Activated T-helper 1 cell treated with anti-CD3 and anti-CD28 coated beads, Interleukin-2, amount 50 U/mL, for 16 hours (primary cell): ENCODE measurements at places on chromosomes 3 and 15.

- no peak for DNase-seq
Observed at GRCh38 chr3:148943506-148944205, 47.7 kb upstream of the GYG1 start.

- no peak for DNase-seq
Observed at GRCh38 chr3:131553495-131554247, 50.9 kb upstream of the MRPL3 start.

- no peak for DNase-seq
Observed at GRCh38 chr15:95269242-95270183, 1038.2 kb downstream of the MCTP2 start.

DNA sequence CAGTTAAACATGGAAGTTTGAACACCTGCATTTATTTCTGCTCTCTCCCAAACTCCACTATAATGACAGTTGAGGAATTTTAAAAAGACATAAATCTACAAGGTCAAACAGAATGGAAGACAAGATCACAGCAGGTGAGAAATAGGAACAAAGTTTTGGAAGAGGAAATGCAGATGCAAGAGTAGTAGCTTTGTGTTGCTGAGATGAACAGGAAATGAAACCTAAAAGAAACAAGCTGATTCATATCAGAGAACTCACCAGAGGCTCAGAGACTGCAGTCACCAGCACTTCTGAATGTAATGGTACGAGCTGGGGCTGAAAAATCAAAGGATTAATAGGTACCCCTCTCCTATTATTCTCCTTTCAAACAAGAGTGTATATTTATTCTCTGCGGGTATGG lies 459.9 kb downstream of the RAP2B start:
- no peak for DNase-seq

- DNase-seq, result no peak
Observed at GRCh38 chr3:55454611-55455010, 32.5 kb downstream of the WNT5A start.

DNA sequence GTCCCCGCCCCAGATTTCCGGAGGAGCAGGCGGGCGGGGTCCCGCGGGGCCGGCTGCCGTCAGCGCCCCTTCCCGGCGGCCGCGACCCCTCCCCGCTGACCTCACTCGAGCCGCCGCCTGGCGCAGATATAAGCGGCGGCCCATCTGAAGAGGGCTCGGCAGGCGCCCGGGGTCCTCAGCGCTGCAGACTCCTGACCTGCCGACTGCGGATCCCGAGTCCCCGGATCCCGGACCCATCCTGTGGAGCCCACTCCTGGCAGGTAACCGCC lies at the start of gene TRH:
Gene TRH (plus strand): TSS at position 157 of the 269 bp plus-strand sequence. CDS start 1,097 bp downstream, outside the sequence.
- no peak for DNase-seq

DNA sequence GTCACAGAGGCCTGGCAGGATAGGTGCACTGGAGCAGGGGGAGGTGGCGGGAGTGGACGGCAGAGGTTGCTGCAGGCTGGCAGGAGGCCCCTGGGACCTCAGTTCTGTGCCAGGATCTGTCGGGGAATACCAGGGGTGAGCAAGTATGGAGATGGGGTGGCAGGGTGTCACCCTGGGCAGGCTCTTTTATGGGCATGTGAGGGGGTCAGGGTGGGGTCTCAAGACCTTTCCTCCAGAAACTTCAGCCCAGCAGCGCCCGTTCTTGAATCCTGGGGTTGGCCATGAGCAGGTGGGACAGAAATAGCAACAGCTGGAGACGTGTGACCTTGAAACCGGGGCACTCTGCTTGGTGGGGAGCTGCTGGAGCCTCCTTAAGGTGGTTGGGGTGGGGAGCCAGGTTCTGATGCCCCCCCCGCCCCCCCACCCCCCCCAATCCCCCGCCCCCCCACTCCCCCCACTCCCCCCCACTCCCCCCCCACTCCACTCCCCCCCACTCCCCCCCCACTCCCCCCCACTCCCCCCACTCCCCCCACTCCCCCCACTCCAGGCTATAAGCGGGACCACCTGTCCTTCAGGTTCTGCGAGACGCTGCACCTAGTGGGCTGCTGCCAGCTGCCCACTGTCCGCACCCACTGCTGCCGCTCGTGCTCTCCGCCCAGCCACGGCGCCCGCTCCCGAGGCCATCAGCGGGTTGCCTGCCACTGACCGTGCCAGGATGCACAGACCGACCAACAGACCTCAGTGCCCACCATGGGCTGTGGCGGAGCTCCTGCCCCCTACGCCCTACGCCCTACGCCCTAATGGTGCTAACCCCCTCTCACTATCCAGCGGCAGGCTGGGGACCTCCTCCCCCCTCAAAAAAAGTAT lies 84.9 kb downstream of the TBC1D2B start:
- DNase-seq, result no peak

DNA sequence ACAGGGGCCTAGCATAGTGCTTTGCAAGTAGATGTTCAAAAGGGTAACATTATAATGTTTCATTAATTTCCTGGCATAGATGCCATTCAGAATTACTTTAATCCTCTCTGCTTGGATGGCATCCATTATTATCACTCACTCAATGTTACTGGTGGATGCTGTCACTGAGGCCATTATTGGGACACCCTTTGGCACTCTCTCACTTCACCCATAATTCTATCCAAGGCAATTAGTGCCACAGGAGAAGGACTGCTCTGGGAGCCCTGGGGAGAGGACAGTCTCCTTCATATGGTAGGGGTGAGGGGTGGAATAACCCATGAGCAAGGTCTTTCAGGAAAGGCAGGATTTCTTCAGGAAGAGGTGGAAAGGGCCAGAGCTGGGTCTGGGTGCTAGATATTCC lies 28.7 kb upstream of the SLC28A1 start:
- no peak for DNase-seq

GRCh38 chr3:86234506-86235254 lies 756.3 kb downstream of the VGLL3 start:
- no peak for DNase-seq

GRCh38 chr15:78739996-78740903 lies 71.0 kb downstream of the ADAMTS7 start:
- DNase-seq, result no peak

- no peak for DNase-seq
Observed at GRCh38 chr15:72936237-72936636, 116.0 kb upstream of the NEO1 start.

DNA sequence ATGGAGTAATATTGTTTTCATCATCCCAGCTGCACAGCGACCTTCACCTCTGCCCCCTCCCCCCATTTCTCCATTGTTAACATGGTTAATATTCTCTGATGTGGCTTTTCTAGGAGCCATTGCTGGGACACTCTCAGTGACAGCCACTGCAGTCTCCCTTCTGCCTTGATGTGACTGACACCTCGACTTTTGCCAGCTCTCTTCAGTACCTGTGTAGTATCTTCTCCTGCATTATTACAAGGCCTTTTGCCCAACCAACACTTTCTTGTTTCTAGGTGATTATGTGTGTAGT lies 179.8 kb downstream of the CLSTN2 start:
- DNase-seq, result no peak

GRCh38 chr3:169695031-169695430 lies 31.5 kb upstream of the MECOM start:
- DNase-seq, result no peak

- DNase-seq, result no peak
Observed at GRCh38 chr15:90344662-90345061, 7.4 kb upstream of the ZNF774 start.

DNA sequence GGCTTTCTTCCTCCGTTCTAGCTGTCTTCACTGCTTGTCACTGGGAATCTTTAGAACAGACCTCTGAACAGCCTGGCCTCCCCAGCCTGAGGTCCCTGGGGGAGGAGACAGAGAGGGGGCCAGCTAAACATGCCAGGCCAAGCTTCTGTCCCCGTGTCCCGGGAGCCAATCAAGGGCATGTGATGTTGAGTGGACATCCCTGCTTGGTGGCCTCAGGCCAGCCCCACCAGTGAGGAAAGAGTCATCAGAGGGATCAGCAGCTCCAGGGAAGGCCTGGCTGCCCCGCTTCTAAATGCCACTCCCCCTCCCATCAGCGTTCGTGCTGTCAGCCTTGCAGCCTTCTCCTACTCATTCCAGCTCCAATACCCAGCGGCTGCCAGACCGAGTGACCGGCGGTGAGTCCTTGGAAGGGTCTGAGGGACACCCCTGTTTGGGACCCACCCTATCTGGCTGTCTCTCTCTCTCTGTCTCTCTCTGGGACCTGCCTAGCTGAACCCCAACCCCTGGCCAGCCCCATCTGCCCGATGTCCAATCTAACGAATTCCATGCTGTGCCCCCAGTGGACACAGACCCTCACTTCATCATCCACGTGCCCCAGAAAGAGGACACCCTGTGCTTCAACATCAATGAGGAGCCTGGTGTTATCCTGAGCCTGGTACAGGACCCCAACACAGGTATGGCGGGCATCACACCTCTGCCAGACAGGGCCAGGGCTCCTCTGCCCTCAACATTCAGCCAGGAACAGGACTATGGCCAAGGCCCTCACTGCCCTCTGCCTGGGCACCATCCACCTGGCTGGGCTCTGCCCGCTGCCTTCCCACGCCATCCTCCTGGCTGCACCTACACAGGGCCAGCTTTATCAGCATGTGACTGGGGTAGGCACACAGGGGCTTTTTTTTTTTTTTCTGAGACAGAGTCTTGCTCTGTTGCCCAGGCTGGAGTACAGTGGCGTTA lies 6.6 kb upstream of the ITIH3 start:
- DNase-seq, result no peak

- no peak for DNase-seq
Observed at GRCh38 chr3:155682426-155683343, 62.2 kb downstream of the PLCH1 start.

DNA sequence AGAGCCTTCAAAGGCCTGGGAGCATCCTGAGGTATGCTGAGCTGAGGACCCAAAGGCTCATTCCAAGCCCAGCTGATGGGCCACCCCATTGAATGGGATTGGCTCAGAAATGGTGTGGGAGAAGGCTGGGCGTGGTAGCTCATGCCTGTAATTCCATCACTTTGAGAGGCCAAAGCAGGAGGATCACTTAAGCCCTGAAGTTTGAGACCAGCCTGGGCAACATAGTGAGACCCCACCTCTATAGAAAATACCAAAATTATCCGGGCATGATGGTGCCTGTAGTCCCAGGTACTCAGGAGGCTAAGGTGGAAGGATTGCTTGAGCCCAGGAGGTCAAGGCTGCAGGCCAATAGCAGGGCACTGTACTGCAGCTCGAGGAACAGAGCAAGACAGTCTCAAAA lies 43.8 kb upstream of the ADAMTSL3 start:
- no peak for DNase-seq

DNA sequence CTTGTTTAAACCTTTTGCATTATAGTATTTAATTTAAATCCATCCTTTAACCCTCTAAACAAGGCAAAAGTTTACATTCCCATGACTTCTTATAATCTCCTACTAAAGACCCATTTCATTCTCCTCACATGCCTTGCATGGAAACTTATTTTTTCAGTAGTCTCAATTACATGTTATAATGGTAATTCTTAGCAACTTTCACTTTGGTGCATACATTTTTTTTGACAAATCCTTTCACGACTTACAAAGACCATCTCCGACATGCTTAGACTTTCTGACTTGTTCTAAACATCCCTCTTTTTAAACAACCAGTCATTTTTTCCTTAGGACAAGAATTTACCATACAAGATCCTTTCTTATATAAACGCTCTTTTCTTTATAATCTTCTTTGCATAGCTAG lies 615.4 kb upstream of the GBE1 start:
- no peak for DNase-seq

DNA sequence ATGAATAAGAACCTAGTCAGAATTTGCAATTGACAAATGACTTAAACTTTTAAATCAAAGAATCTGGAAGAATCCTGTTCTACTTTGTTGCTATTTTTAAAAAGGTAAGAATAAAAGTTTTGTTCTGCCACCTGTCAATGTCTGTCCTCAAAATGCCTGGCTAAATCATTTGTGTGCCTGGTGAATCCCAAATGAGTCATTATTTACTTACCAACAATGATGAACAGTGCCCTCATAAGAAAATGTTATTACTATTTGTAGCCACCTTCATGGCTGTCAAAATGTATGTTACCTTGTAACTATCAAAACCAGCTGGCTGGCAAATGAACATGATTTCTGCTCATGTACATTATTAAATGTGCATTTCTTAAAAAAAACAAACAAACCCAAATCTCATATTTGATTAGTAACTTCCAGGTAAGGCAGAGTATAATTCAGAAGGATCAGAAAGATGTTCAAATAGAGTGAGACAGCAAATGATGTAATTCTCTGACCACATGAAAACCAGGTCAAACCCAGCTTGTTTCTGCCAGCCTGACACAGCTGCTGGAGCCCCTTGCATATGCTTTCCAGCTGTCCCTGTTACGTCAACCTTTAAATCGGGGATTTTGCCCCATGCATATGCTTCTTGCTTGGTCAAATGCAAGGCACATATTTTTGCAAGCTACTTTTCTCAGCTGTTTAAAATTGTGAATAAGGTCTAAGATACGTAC lies 137.9 kb downstream of the SSR3 start:
- no peak for DNase-seq

DNA sequence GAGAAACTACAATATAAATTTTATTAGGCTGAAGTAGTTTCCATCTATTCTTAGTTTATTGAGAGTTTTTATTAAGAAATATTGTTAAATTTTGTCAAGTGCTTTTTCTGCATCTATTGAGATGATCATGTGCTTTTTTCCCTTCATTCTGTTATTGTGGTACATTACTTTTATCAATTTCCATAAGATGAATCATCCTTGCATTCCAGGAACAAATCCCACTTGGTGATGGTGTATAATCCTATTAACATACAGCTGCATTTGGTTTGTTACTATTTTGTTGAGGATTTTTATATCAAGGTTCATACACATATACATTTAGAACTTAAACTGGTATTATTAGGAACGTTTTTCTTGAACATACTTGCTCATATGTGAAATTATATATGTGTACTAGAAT lies 199.8 kb downstream of the TBC1D5 start:
- DNase-seq, result no peak

- no peak for DNase-seq
Observed at GRCh38 chr3:58188921-58189451, 21.8 kb downstream of the DNASE1L3 start.

- no peak for DNase-seq
Observed at GRCh38 chr15:63187589-63188226, 1.7 kb upstream of the RAB8B start.

DNA sequence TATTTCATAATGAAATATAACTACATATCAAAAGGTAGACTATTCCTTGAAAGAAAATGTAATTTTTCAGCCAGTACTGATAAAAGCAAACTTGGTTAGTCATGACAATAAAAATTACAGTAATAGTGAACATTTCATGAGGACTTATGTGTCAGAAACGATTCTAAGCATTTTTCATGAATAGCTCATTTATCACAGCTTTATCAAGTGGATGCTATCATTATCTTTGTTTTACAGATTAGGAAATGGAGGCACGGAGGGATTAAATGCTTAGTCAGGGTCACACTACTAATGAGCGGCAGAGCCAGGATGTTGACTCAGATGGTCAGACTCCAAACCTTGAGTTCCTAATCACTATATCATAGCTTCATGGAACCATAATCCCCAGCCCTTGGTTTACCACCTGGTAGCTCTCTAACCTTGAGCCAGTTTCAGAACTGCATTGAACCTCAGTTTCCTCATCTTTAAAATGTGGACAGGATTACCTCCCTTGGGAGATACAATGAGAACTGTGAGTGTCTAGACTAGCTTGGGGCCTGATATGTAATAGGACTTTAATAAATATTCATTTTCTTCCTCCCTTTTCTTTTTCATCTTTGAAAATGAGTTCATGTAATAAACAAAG lies 85.4 kb downstream of the TNIK start:
- no peak for DNase-seq

GRCh38 chr3:17882981-17883380 lies 140.6 kb upstream of the TBC1D5 start:
- no peak for DNase-seq

- DNase-seq, result no peak
Observed at GRCh38 chr3:141840737-141841544, 35.5 kb upstream of the ATP1B3 start.
